Activated naive CD4-positive, alpha-beta T cell treated with anti-CD3 and anti-CD28 coated beads, Interleukin-2, amount 50 U/mL, for 72 hours (primary cell): ENCODE measurements at places on chromosomes 7 and 10.

DNA sequence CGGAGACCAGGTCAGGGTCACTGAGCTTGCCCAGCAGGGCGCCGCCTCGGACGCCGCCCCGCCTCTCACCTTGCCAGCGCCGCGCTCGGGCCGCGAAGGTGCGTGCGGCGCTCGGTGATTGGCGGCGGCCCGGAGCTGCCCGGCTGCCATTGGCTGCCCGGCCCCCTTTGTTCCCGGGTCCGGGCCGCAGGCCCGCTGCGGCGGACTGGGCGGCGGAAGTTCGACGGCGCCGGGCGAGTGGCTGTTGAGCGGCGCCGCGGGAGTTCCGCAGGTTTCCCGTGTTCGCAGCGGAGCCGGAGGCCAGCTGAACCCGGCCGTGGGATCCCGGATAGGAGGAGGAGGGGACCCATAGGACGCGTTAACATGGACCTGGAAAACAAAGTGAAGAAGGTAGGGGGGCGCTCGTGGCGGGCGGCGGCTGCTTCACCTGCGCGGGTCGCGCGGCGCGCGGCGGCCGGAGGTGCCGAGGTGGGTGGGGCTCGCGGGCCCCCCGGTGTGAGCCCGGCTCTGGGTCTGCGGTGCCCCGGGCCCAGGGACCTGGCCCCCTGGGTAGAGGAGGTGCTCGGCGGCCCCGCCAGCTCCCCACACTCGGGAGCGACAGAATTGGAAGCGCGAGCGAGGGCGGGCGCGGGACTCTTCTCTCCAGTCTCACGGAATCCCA lies at the start of gene TES:
TSS of gene TES (plus strand) at position 195 of the 661 bp plus-strand sequence. CDS start at position 364, 169 bp downstream.
- peak; percentile 82 for DNase-seq

GRCh38 chr10:29608062-29608461 lies 26.7 kb downstream of the SVIL start:
- no peak for DNase-seq

GRCh38 chr10:13276749-13277365 lies 23.0 kb downstream of the PHYH start:
- no peak for DNase-seq

DNA sequence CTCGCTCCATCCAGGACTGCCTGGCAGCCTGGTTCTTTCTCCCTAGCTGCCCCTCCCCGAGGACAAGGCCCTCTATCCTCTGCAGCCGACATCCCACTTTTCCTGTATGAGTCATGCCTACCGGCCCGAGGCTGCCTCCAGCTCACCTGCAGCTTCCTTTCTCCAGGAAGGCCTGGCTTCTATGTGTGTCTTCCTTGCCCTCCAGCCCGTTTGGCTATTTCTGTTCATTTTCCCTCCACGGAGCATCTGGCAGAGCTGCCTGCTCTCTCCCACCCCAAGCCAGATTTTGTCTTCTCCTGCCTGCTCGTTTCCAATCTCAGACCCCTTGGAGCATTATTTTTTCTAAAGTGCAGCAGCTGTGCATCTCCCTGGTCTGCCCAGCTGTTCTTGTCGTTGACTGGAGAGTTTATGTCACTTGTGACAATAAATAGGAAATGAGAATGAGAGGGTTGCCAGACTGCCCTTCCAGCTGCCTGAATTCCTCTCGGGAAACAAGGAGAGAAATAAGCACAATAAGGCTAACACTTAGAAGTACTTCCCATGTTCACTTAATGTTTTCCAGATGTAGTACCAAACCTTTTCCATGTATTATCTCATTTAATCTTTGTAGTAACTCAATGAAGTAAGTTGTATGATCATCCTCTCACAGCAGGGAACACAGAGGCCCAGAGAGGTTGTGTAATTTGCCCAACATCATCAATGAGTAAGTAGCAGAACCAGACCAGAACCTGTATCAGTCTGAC lies 19.7 kb downstream of the UBTD1 start:
- DNase-seq = no peak

DNA sequence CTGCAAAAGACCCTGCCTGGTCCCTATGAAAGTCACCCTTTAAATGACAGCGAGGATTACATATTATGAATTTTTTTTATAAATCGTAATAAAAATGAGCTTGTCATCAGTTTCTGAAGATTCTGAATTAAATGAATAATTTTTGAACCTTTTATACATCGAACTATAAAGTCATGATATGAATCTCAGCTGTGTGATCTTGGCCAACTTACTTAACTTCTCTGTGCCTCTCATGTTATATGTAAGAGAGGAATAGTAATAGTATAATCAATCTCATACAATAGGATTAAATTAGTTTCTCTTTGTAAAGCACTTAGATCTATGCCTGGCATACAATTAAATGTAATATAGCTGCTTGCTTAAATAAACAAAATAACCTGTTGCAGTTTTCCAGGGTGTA lies 5.3 kb upstream of the ATOH7 start:
- DNase-seq = no peak
